ENCODE measurements at places on chromosomes 6 and 20.

- no peak for DNase-seq
Observed at GRCh38 chr6:87672641-87673040, 29.4 kb downstream of the AKIRIN2 start.

- DNase-seq = peak; percentile 76
Observed at GRCh38 chr6:87391334-87391733, 16.4 kb upstream of the CFAP206 start.

- DNase-seq = no peak
Observed at GRCh38 chr6:134703206-134703605, 246.7 kb downstream of the ALDH8A1 start.

DNA sequence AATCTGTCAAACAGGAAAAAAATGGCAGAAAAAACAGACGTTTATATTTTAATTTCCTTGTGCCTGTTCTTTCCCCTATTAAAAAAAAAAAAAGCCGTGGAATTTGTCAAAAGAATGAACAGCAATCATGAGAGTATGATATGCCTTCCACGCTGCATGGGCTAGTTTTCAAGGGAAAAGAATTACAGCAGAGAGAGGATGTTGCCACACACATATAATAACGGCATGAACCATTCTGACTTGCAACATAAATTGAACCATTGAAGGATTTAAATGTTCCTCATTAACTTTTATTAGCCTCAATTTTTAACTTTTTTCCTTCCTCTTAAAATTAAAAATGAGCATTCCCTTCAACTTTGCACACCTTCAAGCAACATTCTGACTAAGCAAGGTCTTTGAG, 301.8 kb downstream of the FOXC1 start:
- no peak for DNase-seq

DNA sequence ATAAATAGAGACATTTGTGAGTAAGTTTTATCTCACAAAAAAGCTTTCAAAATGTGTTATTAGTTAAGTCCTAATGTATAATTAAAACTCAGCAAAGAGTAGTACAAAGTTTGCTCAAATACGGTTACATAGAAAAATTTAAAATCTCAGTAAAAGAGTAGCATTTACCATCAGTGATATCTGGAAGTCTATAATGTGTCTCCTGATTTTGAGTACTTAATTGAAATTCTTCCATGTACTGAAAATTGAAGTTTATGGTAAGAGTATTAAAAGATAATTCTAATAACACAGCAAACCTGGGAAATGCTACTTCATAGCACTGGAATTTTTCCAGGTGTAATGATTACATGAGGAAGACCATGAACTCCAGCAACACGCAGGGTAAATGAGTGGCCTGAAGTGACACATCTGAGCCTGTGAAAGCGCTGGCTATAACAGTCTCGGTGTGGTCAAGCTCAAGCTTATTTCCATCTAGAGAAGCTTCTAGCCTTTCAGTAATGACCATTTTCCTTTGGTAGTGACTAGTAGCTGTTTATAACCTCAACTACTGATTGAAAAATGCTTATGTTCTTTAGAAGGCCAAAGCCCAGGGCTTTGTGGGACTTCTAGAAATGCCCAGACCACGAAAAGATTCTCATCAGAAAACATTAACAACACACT, 203.2 kb downstream of the ISM1 start:
- no peak for DNase-seq

- no peak for DNase-seq
Observed at GRCh38 chr6:32192608-32193039, at the start of gene GPSM3. Gene GPSM3, minus strand, starts transcription at chr6:32192643. Its CDS starts 130 bp downstream, at chr6:32192513.

DNA sequence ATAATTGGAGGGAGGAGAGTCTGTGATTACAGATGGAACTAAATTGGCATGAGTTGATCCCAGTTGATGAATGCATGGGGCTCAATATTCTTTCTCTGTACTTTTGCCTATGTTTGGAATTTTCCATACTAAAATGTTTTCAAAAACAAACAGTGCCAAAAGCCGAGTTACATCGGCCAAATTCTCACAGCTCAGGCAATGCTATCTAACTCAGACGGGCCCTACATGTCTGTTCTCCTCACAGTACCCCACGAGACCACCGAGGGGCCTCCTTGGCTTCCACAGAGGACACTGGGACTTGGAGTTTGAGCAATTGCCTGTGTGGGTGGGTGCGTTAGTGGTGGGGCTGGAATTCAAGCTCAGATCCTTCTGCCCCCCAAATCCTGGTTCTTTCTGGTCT, 413.2 kb downstream of the CDH26 start:
- no peak for DNase-seq

GRCh38 chr20:51022803-51023616, at the start of gene KCNG1:
Gene KCNG1, minus strand, starts transcription at chr20:51023107. Its CDS starts 12,769 bp downstream, at chr20:51010338.
- peak; percentile 91 for DNase-seq

GRCh38 chr6:5665173-5665572, 341.6 kb downstream of the NRN1 start:
- DNase-seq = no peak

- DNase-seq = no peak
Observed at GRCh38 chr6:120320481-120321162, 971.1 kb upstream of the MAN1A1 start.

Measured in D341Med (cell line).